ENCODE measurements at places on chromosomes 16 and 17.

GRCh38 chr16:12891836-12892235 is 9.6 kb upstream of the SHISA9 start:
- DNase-seq = no peak

GRCh38 chr17:81566461-81567126 is 14.4 kb upstream of the FAAP100 start:
- peak; percentile 68 for DNase-seq

- no peak for DNase-seq
Observed at GRCh38 chr16:80341263-80341662, 199.5 kb upstream of the DYNLRB2 start.

- no peak for DNase-seq
Observed at GRCh38 chr17:12691173-12691572, 25.5 kb downstream of the MYOCD start.

DNA sequence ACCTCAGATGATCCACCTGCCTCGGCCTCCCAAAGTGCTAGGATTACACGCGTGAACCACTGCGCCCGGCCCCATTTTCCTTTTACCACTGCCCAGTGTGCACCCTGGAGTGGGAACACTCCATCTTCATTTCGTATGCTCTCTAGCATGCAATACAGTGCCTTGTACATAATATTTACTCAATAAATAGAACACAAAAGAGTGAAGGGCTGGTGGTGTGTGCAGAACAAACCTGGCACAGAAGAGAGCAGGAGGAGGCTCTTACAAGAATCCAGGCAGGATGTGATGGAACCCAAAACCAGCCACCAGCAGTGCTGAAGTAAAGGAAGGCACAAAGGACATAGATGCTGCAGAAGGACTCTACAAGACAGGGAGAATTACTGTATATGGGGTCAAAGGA is 7.3 kb downstream of the KRT37 start:
- no peak for DNase-seq

- DNase-seq = no peak
Observed at GRCh38 chr17:72840019-72840418, 252.5 kb downstream of the SLC39A11 start.

GRCh38 chr17:67685351-67685750 is 32.4 kb upstream of the NOL11 start:
- DNase-seq = no peak

DNA sequence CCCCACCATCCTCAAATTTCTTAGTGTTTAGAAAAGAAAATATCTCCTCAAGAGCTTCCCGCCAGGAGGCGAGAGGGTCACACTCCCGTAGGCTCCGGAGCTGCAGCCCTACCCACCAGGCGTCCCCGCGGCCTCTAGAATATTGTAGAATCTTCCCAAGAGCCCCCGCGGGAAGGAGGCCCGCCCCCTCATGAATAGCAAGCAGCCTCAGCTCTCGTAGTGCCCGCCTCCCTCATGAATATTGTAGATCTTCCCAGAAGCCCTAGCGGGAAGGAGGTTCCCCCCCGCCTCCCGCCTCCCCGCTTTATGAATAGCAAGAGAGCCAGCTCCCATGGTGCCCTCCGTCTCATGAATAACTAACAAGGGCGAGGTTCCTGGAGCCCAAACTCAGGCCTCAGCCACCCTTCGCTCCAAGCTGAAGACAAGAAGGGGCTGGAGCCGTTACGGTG is at the start of gene FBXO47:
Gene FBXO47, minus strand, starts transcription at position 114 of the 449 bp plus-strand sequence. CDS start 4,378 bp downstream, outside the sequence.
- DNase-seq = peak; percentile 12

DNA sequence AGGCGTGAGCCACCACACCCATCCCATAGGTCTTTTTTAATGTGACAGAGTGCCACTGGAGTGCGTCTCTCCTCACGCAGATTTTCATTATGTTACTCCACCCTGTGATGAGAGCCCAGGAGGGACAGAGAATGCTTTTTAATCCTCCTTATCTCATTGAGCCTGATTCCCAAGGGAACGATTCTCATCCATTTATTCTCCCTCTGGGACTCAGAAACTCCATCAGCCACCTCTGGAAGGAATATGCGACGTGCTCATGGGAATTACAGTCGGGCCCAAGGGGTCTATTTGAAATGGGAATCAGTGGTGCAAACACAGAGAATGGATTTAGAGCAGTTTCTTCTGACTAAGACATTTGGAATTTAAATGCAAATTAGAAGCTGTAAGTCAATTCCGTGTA is 155.9 kb upstream of the HSBP1 start:
- DNase-seq = no peak

- no peak for DNase-seq
Observed at GRCh38 chr17:58403311-58403710, 14.0 kb downstream of the RNF43 start.

- no peak for DNase-seq
Observed at GRCh38 chr17:55510986-55511721, at the start of gene SMIM36. TSS of gene SMIM36 (minus strand) at chr17:55511452.

DNA sequence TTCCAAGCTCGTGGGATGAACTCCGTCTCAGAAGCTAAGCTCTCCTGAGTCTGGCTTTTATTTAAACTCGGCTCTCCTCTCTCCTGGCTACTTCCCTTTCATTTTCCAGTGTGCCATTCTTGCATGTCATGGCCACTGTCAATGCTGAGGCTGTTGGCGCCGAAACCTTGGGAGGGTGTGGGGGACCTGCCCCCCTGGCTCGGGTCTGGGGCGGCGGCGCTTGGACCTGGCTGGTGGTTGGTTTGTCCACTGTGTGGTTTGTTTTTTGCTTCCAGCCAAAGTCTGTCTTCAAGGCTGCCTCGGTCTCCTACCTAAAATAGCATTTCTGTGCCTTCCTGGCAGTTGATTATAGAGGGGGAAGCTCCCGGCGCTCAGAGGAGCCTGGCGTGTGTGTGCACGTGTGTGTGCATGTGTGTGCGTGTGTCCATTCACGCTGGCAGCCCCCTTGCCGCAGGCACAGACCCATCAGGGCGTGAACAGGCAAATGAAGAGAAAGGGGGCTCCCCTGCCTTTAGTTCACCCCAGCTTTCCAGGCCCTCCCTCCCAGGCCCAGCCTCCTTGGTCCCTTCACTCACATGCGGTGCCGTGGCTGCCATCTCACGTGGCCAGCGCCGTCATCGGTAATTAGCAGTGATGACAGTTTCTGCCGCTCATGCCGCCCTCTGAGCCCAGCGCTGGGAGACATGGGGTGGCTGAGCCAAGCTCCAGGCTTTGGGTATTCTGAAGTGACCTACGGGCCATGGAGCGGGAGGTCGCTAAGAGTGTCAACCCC is 179.9 kb downstream of the SEC14L1 start:
- peak; percentile 4 for DNase-seq

GRCh38 chr17:48074322-48075081 is 26.3 kb downstream of the NFE2L1 start:
- peak; percentile 82 for DNase-seq

DNA sequence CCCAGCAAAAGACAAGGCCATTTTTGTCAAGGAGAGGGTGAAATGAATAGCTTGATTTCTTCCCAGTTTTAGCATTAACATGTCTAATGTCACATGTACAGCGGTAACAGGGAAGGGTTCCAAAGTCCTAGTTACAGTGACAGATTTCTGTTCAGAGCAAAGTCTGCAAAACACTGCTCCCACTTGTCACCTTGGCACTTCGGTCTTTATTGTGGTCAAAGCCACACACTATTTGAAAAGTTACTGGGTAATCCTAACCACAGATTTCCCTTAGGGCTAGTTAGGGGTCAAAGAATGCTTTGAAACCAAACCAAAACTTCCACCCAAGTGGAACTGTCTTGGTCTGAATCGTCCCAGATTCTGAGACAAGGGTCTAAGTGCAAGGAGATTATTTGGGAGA is 455.6 kb downstream of the HS3ST3B1 start:
- DNase-seq = no peak

GRCh38 chr17:48373130-48373830 is 56.7 kb downstream of the SKAP1 start:
- no peak for DNase-seq

DNA sequence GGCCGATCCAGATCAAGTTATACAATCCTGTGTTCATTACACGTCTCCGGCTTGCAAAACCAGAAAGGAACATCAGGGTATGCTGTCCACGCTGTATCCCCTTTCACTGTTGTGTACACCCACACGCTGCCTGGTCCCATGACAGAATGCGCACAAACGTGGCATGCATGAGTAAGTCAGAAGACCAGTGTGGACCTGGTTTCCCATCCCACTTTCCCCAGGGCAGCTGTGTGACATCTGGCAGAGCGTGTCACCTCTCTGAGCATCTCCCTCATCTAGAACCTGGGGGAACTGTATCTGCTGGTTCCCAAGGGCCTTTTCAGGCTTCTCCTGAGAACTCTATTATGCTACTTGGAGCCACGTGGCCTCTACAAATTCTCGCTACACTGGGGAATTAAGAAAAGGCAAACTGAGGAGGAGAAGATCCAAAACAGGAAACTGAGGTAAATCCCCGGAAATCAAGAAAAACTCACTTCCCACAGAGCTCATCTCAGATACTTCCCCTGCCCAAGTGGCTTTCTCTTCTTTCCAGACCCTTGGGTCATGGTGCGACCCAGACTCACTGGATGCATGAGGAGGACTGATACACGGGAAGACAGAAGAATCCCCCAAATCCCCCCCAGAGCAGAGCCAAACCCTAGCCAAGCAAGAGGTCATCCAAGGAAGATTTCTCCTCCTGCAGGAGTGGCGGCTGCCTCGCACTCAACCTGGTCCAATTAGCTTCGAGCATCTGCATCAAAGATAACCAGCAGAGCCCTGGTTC is 139.3 kb downstream of the GAS7 start:
- DNase-seq = no peak

- peak; percentile 33 for DNase-seq
Observed at GRCh38 chr17:39261286-39261685, 35.5 kb upstream of the STAC2 start.

- no peak for DNase-seq
Observed at GRCh38 chr17:76560036-76560876, 20.4 kb downstream of the PRCD start.

GRCh38 chr17:62014526-62014925 is 50.6 kb downstream of the MED13 start:
- DNase-seq = no peak

- DNase-seq = no peak
Observed at GRCh38 chr17:66542129-66542966, 239.9 kb downstream of the PRKCA start.

DNA sequence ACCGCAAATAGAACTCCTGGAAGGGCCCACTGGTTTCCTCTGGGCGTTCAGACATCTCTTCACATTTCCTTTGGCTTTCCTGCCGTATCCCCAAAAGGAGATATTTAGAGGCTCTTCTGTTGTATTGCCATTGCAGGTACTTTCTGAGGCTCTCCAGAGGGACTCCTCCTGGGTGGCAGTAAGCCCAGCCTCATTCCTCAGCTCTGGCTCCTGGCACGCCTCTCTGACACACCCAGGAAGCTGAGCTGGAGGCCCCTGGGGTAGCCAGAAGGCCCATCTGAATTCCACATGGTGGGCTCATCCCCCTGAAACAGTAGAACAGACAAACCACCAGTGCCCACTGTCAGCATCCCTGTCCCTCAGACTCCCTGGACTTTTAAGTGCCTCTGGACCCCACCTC is 206.7 kb downstream of the PARN start:
- DNase-seq = no peak

GRCh38 chr17:68700421-68700820 is 99.3 kb upstream of the FAM20A start:
- DNase-seq = no peak

- no peak for DNase-seq
Observed at GRCh38 chr16:48318630-48319029, 66.6 kb downstream of the SIAH1 start.

GRCh38 chr17:55454906-55455474 is 33.4 kb upstream of the MMD start:
- no peak for DNase-seq

- no peak for DNase-seq
Observed at GRCh38 chr16:65176603-65177002, 54.7 kb upstream of the CDH11 start.

- DNase-seq = no peak
Observed at GRCh38 chr16:58046054-58046881, 20.7 kb downstream of the MMP15 start.

DNA sequence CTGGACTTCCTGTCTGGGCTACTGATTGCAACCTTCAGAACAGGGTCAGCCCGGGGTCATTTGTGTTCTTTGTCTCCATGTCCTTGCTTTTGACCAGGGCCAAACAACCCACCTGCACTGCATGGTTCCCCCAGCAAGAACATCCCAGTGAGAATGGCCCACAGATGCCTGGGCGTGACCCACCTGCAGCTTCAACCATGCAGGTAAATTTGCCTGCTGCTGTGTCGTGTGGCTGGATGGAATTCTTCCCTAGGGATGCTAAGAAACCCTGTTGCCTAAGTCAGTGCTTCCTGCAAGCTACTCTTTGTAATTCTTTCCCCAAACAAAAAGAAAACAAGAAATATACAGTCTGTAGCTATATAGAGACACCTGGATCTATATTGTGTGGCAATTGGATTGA is 12.5 kb downstream of the CDH13 start:
- DNase-seq = no peak

- DNase-seq = no peak
Observed at GRCh38 chr17:57357392-57357784, 101.1 kb downstream of the MSI2 start.

GRCh38 chr17:48225725-48226567 is 118.4 kb downstream of the SNX11 start:
- no peak for DNase-seq

- DNase-seq = no peak
Observed at GRCh38 chr17:18139949-18140348, 31.4 kb downstream of the MYO15A start.

GRCh38 chr16:11792410-11793241 is 4.4 kb downstream of the ZC3H7A start:
- DNase-seq = peak; percentile 46

GRCh38 chr17:42895185-42895555 is 5.4 kb upstream of the G6PC1 start:
- no peak for DNase-seq

- no peak for DNase-seq
Observed at GRCh38 chr16:28212532-28212873, 738 bp upstream of the XPO6 start.

DNA sequence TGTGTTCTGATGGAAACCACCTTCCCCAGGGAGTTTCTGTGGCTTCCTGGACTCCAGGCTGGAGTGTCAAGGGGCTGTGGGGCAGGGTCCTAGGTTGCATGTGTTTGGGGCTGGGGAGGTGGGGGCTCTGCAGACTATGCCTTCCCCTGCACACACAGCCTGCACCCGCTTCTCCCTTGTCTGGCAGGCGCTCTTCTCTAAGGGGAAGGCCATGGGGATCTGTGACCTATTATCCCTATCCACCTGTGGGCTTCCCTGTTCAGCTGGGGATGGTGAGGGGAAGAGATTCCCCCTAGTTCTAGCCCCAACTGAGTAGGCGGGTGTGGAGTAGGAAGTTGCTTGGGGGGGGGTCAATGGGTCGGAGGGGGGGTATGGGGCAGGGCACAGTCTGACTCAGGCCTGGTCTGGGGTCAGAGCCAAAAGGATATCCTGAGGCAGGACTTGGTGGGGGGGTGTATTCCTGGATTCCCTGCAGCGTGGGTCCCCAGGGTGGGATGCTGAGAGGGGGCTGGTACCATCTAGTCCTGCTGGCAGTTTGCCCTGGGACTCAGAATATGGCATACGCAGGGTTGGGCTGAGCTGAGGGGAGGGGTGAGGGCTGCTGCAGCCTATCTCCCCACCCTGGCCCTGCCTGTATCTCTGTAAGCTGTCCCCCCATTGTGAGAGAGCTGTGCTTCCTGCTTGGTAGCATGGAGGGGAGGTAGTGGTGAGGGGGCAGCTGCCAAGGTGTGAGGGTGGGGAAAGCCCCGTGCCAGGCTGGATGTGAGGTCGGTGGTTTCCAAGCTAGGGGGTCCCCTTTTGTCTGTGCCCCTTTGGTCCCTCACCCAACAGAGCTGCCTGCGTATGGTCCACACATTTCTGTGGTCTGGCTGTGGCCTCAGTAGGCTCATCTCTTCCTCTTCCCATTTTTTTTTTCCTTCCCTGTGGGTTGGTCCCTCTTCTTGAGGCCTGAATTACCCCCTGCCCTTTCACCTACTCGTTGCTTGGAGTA is 14.7 kb downstream of the RARA start:
- DNase-seq = no peak

All from BE2C (cell line).